ENCODE measurements at places on chromosomes 2 and 18. TPM values are rescaled to one million over a fixed set of nuclear protein-coding genes. Genes with fewer than 3 reads are reported as not detected.
A peak's percentile ranks its signal among the peaks of the same experiment; 100 is the strongest.

- no peak overlapping the region for H3K4me3 ChIP-seq
- no peaks in the 10 kb centered on the region for H3K4me1 ChIP-seq
- H3K27ac ChIP-seq, result no peak overlapping the region
- DNase-seq, result no peak
These were observed 220.6 kb upstream of the CCDC68 start for GRCh38 chr18:55179835-55180234.

GRCh38 chr18:23703057-23703986 is 14.1 kb downstream of the LAMA3 start:
- H3K4me3 ChIP-seq, result no peak overlapping the region
- H3K4me1 ChIP-seq, result no peaks in the 10 kb centered on the region

DNA sequence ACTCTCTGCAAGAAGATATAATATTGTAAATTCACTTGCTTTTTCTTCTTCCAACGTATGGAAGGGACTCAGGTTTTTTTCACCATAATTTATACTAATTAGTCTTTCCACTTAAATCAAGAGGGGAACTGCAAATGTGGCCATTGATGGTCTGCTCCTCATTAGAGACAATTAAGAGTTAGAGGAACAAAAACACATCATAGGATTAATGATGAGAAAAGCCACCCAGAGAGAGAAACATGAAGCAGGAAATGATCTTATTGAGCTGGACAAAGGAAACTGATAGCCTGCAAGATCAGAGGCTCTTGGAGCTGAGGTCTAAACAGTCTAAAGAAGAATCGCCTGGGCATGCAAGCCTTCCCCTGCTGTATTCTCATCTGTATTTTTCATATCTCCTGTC is 151.2 kb upstream of the NRP2 start:
- no peak overlapping the region for H3K4me3 ChIP-seq
- no peak overlapping the region for H3K27ac ChIP-seq
- H3K36me3 ChIP-seq, result no peaks in the 10 kb centered on the region
- H3K27me3 ChIP-seq, result no peaks in the 10 kb centered on the region
- H3K4me1 ChIP-seq, result no peaks in the 10 kb centered on the region

- H3K36me3 ChIP-seq, result no peaks in the 10 kb centered on the region
- no peak overlapping the region for H3K4me3 ChIP-seq
These were observed 42.4 kb upstream of the DDX18 start for GRCh38 chr2:117771969-117772630.

- DNase-seq, result no peak
- H3K27me3 ChIP-seq, result no peaks in the 10 kb centered on the region
- H3K36me3 ChIP-seq, result peaks cover 10% of the 10 kb centered on the region
- peaks cover 26% of the 10 kb centered on the region for H3K4me1 ChIP-seq
- H3K27ac ChIP-seq, result peak overlapping the region; percentile 56
These were observed 9.2 kb downstream of the PTMA start for GRCh38 chr2:231717281-231718171.

DNA sequence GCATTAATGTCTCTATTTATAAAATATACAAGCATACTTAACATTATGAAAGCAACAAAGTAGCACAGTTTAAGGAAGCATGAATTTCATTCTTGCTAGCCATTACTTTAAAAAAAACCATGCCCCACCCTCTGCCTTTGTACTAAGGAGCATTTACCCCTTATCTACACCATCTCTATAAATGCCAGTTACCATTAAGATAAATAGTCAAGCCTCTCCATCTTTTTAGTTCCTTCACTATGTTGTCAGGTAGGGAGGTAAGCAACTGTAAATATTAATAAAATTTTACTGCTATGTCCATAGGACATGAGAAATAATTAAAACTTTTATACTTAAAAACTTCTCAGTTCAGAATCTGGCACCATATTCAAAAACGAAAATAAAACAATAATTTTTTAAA is 42.1 kb downstream of the ROCK1 start:
- no peak overlapping the region for H3K4me3 ChIP-seq
- no peaks in the 10 kb centered on the region for H3K27me3 ChIP-seq
- no peaks in the 10 kb centered on the region for H3K36me3 ChIP-seq
- H3K4me1 ChIP-seq, result peaks cover 14% of the 10 kb centered on the region
- DNase-seq, result no peak
- H3K27ac ChIP-seq, result no peak overlapping the region

DNA sequence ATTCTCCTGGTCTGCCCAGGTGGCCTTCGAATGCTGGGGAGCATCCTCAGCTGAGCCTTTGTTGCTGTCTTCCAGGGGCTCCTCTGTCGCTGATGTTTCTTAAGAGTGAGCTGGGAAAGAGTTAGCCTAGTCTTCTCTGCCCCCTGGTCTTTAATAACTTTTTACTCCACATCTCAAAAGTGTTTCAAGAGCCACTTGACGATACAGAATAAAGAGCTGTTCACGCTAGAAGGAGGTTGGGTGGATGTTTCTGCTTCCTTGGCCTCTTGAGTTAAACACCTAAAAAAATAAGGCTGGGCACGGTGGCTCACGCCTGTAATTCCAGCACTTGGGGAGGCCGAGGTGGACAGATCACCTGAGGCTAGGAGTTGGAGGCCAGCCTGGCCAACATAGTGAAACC is 2.8 kb upstream of the BUB1 start:
- peaks cover 4% of the 10 kb centered on the region for H3K4me1 ChIP-seq
- no peak overlapping the region for H3K27ac ChIP-seq
- DNase-seq, result no peak

GRCh38 chr2:98461498-98462049 is 16.9 kb downstream of the INPP4A start:
- H3K4me3 ChIP-seq, result no peak overlapping the region
- no peak for DNase-seq
- H3K36me3 ChIP-seq, result no peaks in the 10 kb centered on the region
- peaks cover 42% of the 10 kb centered on the region for H3K4me1 ChIP-seq
- no peak overlapping the region for H3K27ac ChIP-seq

GRCh38 chr2:149145314-149146295 is 107.1 kb downstream of the LYPD6B start:
- no peak for DNase-seq
- no peak overlapping the region for H3K4me3 ChIP-seq

- DNase-seq, result no peak
- H3K4me3 ChIP-seq, result no peak overlapping the region
- no peaks in the 10 kb centered on the region for H3K27me3 ChIP-seq
- H3K36me3 ChIP-seq, result no peaks in the 10 kb centered on the region
- no peak overlapping the region for H3K27ac ChIP-seq
These were observed 69.6 kb downstream of the MAPRE2 start for GRCh38 chr18:35110554-35111485.

DNA sequence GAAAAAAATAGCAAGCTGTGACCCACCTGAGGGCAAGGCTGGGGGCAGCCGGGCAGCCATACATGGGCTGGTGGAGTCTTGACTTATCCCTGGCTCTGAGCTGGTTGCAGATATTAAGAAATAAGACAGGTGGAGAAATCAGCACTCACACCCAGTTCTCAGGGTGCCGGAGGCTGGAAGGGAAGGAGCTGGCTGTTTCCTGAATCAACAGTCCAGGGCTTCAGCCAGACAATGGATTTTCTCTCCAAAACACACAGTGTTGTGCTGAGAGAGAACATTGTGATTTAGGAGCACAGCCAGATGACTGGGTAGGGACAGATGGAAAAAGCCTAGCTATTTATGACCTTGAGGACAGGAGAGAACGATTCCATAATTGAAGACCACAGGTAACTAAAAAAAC is 208.8 kb downstream of the LDLRAD4 start:
- H3K36me3 ChIP-seq, result no peaks in the 10 kb centered on the region
- peaks cover 12% of the 10 kb centered on the region for H3K4me1 ChIP-seq
- no peak overlapping the region for H3K27ac ChIP-seq

DNA sequence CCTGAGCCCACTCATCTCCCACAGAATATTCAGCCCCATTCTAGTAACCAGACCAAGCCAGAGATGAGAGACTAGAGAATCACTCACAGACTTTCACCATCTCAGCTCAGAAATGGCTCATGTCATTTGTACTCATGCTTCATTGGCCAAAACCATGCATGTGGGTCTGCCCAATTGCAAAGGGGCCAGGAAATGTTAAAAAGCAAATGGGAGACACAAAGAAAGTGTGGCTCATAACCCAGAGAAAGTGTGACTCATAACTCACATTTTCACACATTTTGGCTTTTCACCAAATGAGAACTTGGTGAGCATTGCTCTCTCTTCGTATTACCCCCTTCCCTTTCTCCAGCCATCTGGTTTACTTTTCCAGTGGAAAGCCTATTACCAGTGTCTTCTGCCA is 66.2 kb downstream of the MDH1 start:
- no peak overlapping the region for H3K4me3 ChIP-seq
- H3K36me3 ChIP-seq, result no peaks in the 10 kb centered on the region
- no peak for DNase-seq
- no peaks in the 10 kb centered on the region for H3K27me3 ChIP-seq
- no peaks in the 10 kb centered on the region for H3K4me1 ChIP-seq
- no peak overlapping the region for H3K27ac ChIP-seq

DNA sequence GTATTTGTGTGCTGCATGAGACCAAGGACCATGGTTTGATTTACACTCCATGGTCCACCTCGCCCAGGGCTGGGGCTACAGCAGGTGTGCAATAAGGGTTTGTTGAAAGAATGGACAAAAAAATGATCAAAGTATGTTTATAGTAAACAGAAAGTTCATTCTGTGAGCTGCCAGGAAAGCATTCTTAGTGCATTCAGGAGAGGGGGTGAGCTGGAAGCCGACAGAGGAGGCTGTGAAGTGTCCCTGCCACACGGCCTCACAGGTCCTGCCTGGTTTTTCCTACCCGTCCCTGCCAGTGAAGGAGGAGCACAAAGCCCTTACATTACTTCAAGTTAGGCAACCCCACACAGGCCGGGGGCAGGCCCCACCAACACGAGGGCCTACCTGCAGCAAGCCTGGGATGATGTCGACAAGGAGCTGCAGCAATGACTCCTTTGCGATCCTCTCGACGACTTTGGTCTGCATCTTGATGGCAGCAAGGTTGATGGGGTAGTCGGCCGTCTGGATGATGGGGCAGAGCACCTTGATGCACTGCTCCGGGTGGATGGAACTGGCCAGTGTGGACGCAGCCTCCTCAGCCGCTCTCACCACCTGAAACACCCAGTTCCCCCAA is 63.2 kb upstream of the TFCP2L1 start:
- peaks cover 20% of the 10 kb centered on the region for H3K4me1 ChIP-seq
- H3K27ac ChIP-seq, result no peak overlapping the region
- no peak for DNase-seq
- no peaks in the 10 kb centered on the region for H3K27me3 ChIP-seq

GRCh38 chr2:173831312-173832229 is 133.6 kb downstream of the SP3 start:
- H3K4me1 ChIP-seq, result no peaks in the 10 kb centered on the region
- H3K27ac ChIP-seq, result no peak overlapping the region
- H3K27me3 ChIP-seq, result no peaks in the 10 kb centered on the region

DNA sequence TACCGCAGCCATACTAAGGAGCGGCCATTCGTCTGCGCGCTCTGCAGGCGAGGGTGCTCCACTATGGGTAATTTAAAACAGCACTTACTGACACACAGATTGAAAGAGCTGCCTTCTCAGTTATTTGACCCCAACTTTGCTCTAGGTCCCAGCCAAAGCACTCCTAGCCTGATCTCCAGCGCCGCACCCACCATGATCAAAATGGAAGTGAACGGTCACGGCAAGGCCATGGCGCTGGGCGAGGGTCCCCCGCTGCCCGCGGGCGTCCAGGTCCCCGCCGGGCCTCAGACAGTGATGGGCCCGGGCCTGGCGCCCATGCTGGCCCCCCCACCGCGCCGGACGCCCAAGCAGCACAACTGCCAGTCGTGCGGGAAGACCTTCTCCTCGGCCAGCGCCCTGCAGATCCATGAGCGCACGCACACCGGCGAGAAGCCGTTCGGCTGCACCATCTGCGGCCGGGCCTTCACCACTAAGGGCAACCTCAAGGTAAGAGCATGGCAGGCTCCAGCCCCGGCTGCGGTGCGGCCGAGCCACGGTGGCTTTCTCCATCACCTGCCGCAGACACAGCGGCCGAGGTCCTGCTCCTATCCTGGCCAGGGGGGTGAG is 15.5 kb downstream of the SALL3 start:
- no peak overlapping the region for H3K27ac ChIP-seq
- DNase-seq, result no peak
- H3K36me3 ChIP-seq, result no peaks in the 10 kb centered on the region
- no peaks in the 10 kb centered on the region for H3K4me1 ChIP-seq

GRCh38 chr2:9378433-9379390 is 44.6 kb downstream of the ITGB1BP1 start:
- no peaks in the 10 kb centered on the region for H3K4me1 ChIP-seq
- peak overlapping the region; percentile 44 for H3K27ac ChIP-seq
- peak; percentile 86 for DNase-seq

- H3K4me3 ChIP-seq, result peak overlapping the region; percentile 57
- no peaks in the 10 kb centered on the region for H3K27me3 ChIP-seq
- H3K36me3 ChIP-seq, result no peaks in the 10 kb centered on the region
- peaks cover 15% of the 10 kb centered on the region for H3K4me1 ChIP-seq
- peak; percentile 51 for DNase-seq
These were observed 77.0 kb upstream of the SERTAD2 start for GRCh38 chr2:64730551-64731262.

DNA sequence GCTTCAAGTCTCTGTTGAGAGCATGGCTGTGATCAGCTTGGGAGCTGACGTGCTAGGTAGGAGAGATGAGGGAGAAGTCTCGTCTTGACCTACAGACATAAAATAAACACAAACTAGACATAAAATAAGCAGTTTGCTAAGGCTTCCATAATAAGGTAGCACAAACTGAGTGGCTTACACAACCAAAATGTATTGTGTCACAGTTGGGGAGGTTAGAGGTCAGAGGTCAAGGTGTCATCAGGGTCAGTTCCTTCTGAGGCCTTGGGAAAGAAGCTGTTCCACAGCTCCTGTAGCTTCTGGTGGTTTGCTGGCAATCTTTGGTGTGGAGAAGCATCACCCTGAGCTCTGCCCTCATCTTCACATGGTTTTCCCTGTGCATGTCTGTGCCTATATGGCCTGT is 20.2 kb downstream of the DAW1 start:
- no peak overlapping the region for H3K27ac ChIP-seq
- H3K36me3 ChIP-seq, result no peaks in the 10 kb centered on the region
- no peak for DNase-seq
- H3K27me3 ChIP-seq, result no peaks in the 10 kb centered on the region
- no peak overlapping the region for H3K4me3 ChIP-seq

HAAO gene
- total RNA-seq, result 2.5 TPM

STPG4 gene
- not detected for total RNA-seq

STEAP3 gene
- 12.3 TPM for total RNA-seq

TEKT4 gene
- total RNA-seq, result 0.14 TPM

GREB1L gene
- total RNA-seq, result 11.3 TPM

ANKRD53 gene
- total RNA-seq, result 0.69 TPM

DLGAP1 gene
- total RNA-seq, result 0.22 TPM

DES gene
- 12,653 TPM for total RNA-seq

SLC14A1 gene
- total RNA-seq, result 1.5 TPM

SNTG2 gene
- not detected for total RNA-seq

MAB21L4 gene
- not detected for total RNA-seq

TSN gene
- 44.9 TPM for total RNA-seq

VWC2L gene
- total RNA-seq, result 0.04 TPM

BMPR2 gene
- total RNA-seq, result 21.3 TPM

OR6B2 gene
- total RNA-seq, result not detected

FHOD3 gene
- 20.2 TPM for total RNA-seq
